ENCODE measurements at places on chromosomes 5 and 9.

- DNase-seq: no peak
Observed at GRCh38 chr9:78236551-78236910, 656 bp downstream of the CEP78 start.

DNA sequence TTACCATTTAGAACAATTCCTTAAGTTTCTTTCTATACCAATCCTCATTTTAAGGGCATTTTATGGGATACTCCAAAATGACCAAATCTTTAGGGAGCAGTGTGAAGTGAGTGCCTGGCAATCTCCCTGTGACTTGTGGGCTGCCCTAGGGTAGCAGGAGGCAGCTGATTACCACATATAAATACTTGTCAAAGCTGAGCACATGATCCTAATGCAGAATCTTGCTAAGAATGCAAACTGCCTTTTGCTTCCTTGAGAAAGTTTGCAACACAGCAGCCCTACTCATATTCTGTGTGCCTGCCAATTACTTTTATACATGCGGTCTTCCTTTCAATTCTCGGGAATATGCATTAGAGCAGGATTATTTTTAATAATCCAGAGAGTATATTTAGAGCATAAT lies 18.2 kb upstream of the NREP start:
- no peak for DNase-seq

DNA sequence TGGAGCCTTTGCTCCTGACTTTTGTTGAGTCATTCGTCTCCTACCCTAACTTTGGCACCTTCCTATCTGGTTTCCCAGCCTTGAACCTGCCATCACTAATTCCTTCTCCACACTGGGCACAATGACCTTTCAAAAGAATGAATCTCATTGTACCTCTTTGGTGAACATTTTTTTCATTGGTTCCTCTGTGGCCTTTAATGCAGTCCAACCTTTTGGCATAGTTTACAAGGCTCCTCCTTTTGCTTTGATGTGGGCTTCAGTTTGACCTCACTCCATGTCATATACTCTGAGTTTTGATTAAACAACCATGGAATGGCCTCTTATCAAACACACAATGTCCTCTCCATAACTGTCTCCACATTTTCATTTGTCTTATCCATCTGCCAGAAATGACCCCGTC lies 14.5 kb upstream of the ROPN1L start:
- no peak for DNase-seq

DNA sequence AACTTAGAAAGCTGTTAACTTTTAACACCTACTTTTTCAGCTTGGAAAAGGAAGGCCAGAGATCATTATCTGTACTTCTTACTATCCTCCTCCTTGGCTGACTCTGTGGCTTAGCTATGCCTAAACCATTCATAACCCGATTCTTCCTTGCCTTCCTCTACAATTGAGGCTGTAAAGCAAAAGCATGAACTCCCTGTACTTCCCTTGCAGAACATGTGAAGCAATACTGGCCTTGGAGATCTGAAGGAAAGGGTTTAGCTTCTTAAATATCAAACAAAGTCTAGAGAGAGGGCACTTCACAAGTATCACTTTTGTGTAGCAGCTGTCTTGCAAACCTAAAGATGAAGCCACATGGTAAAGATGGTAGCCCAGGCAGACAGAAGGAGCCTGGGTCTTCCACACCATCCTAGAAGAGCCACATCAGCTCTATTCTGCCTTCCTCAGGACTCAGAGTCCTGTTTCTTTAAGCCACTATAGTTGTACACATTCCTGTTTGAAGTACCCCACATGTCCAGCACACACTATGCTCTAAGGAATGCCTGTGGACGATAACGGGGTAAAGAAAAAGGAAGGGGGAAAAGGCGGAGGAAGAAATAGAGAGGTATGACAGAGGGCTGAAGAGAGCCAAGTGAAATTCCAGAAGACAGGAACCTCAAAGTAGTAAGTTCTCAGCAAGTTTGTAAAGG lies 169.2 kb downstream of the SLIT3 start:
- no peak for DNase-seq

- no peak for DNase-seq
Observed at GRCh38 chr5:95770830-95771708, 39.9 kb downstream of the RHOBTB3 start.

- no peak for DNase-seq
Observed at GRCh38 chr5:1324301-1324700, 20.6 kb downstream of the CLPTM1L start.

All from activated T-helper 1 cell treated with Interleukin-2 at 50 U/mL for 16 hours (primary cell).